B cell (primary cell): ENCODE measurements at places on chromosomes 1 and 21. TPM values are rescaled to one million over a fixed set of nuclear protein-coding genes. Genes with fewer than 3 reads are reported as not detected.

GRCh38 chr1:168714012-168714411 is 15.0 kb downstream of the DPT start:
- no peak for DNase-seq

The B3GALT5 gene
- total RNA-seq, result not detected in 2 replicates

DNA sequence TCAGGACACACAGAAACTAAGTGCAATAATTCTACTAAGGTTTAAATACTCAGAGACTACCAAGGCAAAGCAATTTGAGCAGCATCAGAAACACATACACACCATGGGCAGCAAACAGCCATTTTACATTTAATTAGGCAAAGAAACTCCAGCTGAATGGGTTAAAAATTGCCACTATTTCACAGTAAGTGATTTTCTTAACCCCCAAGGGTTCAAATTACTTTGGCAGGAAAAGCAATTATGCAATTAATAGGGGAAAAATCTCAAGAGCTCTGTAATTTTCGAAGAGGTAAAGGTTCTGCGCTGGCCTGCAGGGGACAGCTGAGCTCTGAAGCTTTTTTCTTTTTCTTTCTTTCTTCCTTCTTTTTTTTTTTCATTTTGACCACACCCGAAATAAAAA is 206.2 kb upstream of the RRP15 start:
- DNase-seq, result no peak

- no peak for DNase-seq
Measured at GRCh38 chr1:31216016-31216415, 23.7 kb downstream of the NKAIN1 start.

- no peak for DNase-seq
Measured at GRCh38 chr1:47927165-47927564, 70.0 kb downstream of the TRABD2B start.

The AK5 gene
- not detected in 2 replicates for total RNA-seq

The NFASC gene
- 0.10 and 0.39 TPM in 2 replicates for total RNA-seq

- DNase-seq, result no peak
Measured at GRCh38 chr21:38376235-38376634, 119.4 kb downstream of the KCNJ15 start.

GRCh38 chr1:198232378-198232777 is 75.6 kb downstream of the NEK7 start:
- no peak for DNase-seq

The SLAMF8 gene
- total RNA-seq, result 0.54 TPM in 1 of 2 replicates, not detected in the other

- no peak for DNase-seq
Measured at GRCh38 chr1:118949315-118949714, 38.8 kb downstream of the TBX15 start.

DNA sequence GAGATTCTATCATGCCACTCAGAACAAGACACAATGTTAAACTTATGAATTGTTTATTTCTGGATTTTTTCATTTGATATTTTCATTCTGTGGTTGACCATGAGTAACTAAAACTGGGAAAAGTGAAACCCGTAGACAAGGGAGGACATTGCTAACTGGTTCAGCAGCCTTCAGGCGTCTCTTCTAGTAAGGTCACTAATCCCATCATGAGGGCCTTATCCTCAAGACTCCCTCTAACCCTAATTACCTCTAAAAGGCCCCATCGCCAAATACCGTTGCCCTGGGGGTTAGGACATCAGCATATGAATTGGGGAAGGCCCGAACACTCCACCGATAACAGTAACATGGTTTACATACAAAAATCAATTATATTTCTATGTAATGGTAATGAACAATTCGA is 247.6 kb downstream of the TM2D1 start:
- no peak for DNase-seq
